Upper lobe of left lung (tissue), 6 donors: ENCODE measurements at places on chromosomes 7 and 10.

DNA sequence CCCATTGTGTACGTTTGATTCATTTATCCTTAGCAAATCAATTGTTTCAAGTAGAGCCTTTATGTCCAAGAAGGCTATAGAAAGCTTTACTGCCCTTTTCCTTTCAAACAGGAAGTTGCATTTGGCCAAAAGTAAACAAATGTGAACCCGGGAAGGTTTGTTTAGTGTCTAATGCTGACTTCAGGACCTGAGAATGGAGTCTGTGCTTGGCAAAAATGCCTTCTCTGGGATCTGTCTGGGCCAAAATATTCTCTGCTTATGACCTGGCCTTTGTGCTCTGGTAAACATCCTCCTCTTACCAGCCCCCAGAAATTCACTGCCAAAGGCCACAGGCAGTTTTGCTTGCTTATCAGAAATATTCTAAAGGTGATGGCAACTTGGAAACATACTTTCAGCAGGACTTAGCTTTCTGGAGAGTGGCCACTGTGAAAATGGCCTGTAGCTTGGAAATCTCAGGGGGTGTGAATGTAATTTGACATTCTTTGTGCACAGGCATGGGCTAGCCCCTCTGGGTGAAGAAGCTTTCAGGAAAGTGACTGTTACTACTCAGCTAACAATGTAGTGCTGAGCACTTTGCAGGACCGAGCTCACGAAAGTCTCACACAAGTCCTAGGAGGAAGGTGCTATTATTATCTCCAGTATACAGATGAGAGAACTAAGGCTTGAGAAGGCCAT, 199.5 kb downstream of the PTEN start:
- DNase-seq = no peak

DNA sequence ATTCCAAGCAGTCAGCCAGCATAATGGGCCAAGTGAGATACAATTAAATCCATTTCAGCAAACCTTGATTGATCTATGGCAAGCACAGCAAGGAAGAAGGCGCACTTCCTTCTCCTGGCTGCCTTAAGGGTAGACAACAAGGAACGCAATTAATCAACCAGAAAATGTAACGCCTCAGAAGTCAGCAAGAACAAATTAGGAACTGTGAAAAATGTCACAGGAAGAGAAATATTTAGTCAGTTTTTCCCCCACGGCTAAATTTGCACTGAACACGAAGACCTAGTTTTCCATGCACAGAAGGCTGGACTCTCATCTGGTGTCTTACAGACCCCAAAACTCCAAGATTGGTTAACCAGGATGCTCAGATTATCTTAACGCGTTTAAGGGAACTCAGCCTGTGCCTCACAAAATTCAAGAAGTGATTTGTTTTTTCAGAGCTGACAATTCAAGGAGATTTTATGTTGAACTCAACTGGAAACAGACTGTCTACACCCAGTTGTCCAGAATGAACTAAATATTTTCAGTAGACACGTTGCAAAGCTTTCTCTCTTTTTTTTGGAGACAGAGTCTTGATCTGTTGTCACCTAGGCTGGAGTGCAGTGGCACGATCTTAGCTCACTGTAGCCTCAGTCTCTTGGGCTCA, 14.2 kb downstream of the SNX8 start:
- DNase-seq = no peak

DNA sequence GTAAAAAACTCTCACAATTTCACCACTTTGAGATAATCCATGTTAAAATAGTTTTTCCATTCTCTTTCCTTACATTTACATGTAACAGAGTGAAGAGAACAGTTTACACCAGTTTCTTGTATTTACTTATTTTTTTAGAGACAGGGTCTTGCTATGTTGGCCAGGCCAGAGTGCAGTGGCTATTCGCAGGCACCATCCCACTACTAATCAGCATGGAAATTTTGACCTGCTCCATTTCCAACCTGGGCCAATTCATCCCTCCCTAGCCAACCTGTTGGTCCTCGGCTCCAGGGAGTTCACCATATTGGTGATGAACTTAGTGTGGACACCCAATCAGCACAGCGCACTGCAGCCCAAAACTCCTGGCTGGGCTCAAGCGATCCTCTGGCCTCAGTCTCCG, 74.1 kb downstream of the LYZL2 start:
- no peak for DNase-seq

- DNase-seq = no peak
Observed at GRCh38 chr7:128056901-128057300, 25.7 kb upstream of the LRRC4 start.

- DNase-seq = no peak
Observed at GRCh38 chr7:43602256-43602655, 19.3 kb downstream of the STK17A start.

GRCh38 chr7:25877802-25878789, 273.9 kb upstream of the NFE2L3 start:
- no peak for DNase-seq
